ENCODE measurements at places on chromosomes 13 and 19.

DNA sequence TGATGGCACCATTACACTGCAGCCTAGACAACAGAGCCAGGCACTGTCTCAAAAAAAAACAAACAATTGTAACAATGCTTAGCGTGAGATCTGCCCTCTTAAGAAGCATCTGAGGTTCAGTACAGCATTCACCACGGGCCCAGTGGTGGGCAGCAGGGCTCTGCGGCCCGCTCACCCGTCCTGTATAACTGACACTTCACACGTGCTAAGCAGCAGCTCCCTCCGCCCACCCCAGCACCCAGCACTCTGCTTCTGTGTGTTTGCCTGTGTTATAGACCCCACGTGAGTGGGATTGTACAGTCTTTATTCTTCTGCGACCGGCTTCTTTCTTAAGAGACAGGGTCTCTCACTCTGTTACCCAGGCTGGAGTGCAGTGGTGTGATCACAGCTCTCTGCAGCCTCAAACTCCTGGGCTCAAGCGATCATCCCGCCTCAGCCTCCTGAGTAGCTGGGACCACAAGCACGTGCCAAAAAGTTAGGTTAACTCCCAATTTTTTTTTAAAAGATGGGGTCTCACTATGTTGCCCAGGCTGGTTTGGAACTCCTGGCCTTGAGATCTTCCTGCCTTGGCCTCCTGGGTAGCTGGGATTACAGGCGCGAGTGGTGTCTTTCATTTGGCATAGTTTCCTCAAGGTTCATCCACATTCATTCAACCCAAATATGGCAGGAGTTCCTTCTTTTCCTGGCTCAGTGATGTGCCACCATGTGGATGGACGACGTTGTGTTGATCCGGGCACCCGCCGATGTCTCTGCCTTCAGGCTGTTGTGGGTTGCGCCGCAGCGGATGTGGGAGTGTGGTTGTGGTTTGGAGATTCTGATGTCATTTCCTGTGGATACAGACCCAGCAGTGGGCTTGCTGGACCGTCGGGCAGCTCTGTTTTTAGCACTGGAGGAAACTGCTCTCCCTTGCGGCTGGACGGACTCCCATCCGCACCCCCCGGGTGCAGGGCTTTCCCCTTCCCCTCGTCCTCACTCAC lies 170.0 kb downstream of the KDM4B start:
- peak; percentile 74 for DNase-seq

DNA sequence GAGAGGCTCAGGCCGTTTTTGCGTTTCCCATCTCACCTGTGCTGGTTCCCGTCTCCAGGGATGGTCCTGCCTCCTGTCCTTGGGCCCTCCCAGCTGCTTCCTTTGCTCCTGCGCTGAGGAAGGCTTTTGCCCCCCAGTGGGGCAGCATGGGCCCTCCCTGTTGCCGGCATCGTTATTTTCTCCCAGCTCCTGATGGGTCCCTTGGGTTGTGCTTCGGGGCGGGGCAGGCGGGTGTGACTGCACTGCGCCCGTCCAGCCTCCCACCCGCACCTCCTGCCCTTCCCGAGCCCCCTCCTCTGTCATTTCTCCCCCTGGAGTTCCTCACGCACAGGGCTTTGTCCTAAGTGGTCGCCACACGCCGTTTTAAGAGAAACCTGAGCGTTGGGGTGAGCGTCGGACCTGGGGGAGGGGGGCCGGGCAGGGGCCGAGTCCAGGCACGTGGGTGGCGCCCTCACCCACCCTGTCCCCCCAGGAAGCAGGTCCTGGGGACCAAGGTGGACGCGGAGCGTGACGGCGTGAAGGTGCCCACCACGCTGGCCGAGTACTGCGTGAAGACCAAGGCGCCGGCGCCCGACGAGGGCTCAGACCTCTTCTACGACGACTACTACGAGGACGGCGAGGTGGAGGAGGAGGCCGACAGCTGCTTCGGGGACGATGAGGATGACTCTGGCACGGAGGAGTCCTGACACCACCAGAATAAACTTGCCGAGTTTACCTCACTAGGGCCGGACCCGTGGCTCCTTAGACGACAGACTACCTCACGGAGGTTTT lies 2.8 kb upstream of the GZMM start:
- DNase-seq = no peak

- DNase-seq = peak; percentile 44
Measured at GRCh38 chr19:18422530-18423191, 3.5 kb downstream of the SSBP4 start.

DNA sequence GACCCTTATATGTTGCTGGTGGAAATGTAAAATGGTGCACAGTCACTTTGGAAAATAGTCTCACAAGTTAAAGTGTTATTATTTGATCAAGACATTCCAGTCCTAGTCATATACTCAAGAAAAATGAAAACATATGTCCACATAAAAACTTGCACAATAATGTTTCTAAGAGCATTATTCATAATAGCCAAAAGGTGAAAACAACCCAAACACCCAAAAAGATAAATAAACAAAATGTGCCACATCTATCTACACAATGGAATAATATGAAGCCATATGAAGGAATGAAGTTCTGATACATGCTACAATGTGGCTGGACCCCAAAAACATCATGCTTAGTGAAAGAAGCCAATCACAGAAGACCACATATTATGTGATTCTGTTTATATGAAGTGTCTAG lies 14.4 kb upstream of the AKAP8 start:
- no peak for DNase-seq

DNA sequence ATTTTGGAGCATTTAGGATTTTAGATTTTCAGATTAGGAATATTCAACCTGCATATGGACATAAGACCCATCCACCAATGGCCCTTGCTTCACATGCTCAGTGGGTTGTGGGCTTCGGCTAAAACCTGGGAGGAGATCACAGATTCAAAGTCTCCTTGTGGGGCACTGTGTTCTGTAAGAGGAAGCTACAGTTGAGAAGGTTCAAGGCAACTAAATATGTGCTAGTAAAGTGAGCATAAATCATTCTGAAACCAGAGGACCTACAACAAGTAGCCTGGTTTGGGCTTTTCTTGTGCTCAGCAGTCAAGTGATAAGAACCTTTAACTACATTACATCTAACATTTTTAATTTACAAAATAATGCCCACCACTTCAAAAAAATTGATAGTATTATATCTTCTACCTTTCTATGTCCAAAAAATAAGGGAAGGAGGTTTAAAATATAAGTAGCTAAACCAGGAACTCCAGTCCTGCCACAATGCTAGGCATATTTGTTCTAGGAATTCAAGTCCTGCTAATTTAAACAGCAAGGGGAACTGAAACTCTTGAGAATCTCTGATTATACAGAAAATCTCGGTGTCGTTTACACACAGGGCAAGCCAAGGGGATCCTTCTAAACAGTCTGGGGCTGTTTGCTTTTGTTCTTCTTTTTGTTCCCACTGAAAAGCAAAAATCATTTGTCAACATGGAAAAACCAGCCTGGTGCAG lies 36.6 kb downstream of the FOXO1 start:
- DNase-seq = no peak

- no peak for DNase-seq
Measured at GRCh38 chr13:65854431-65854830, 1375.7 kb downstream of the PCDH9 start.

- no peak for DNase-seq
Measured at GRCh38 chr19:5050067-5050656, 81.2 kb downstream of the KDM4B start.

- DNase-seq = no peak
Measured at GRCh38 chr19:12834976-12835757, 788 bp upstream of the RTBDN start.

- no peak for DNase-seq
Measured at GRCh38 chr13:35549481-35549880, 73.0 kb upstream of the MAB21L1 start.

- no peak for DNase-seq
Measured at GRCh38 chr13:20544201-20544923, 18.7 kb upstream of the CRYL1 start.

GRCh38 chr13:36353001-36353400 lies 6.8 kb upstream of the SPART start:
- no peak for DNase-seq

DNA sequence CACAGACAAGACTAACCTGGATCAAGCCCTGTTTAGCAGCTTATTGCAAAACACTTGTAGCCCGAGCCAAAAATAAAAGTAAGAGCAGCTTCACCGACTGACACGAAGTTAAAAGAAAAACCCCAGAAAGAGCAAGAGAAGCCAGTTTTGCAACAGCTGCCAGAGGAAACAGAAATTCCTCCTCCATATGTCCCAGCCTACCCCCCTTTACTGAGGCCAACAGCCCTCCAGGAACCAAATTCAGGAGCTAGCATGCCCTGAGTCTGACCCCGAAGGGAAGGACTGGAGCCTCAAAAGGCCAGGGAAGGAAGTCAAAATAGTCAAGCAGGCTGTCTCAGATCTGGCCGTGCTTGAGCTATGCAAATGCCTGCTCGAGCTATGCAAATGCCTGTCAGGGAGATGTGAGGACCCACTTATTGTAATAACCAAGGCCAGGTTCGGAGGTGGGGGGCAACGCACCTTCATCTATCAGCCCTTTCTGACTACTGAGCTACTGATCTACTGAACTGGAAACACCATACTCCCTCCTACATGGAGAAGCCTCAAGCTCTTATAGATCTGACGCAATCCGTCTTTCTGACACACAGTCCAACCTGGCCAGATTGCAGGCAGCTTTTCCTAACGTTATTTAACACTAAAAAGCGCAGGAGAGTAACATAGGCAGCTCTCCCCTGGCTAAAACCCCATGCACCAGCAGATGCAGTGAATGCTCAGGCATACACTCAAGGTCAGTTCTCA lies 6.7 kb downstream of the SIGLEC11 start:
- no peak for DNase-seq

DNA sequence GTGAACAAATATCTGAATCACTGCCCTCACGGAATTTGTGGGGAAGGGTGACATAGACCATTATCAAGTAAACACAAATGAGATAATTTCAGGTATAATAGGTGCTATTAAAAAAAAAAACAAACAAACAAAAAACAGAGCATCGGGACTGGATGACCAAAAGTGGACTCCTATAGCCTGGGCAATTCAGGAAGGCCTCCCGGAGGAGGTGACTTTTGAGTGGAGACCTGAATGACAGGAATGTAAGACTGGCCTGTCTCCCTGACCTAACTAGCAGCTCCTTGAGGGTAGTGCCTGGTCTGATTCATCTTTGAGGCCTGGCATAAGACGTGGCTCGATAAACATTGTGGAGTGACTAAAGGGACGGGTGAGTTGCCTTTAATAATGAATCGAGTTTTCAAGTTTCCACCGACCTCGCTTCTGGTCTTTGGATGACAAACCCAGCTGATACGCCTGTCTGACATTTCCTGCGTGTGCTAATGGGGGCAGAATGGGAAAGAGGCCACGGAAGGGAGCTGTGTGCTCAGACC lies 6.8 kb downstream of the KLK10 start:
- DNase-seq = no peak

DNA sequence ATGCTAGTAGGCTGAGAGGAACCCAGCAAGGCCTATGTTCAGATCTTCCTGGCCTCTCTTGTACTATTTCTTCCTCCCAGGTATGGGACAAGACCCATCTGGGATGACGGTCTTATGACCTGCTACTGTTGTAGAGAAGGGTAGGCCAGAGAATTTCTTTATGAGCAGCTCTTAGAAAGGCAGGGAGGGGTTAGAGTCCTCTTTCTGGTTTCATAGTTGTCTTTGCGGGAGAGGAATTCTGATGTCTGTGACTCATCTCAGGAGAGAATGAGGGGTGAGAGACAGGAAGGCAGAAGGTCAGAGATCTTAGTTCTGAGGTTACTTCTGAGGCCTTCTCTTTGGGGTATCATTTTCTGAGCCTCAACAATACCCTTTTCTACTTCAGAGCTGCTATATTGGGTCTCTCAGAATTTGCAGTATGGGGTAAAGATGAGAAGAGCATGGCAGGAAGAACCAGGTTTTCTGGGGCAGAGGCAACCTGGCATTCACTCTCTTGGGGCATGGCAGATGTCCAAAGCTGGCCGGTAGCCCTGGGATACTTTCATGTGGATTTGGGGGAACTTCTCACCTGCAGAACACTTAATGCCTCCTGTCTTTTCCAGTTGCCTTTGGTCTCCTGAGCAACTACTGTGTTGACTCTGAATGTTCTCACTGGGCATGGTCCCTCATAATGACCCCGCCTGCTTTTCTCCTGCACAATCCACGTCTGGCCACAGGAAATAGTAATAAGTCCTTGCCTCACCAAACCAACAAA lies 154.4 kb downstream of the GGACT start:
- DNase-seq = no peak

DNA sequence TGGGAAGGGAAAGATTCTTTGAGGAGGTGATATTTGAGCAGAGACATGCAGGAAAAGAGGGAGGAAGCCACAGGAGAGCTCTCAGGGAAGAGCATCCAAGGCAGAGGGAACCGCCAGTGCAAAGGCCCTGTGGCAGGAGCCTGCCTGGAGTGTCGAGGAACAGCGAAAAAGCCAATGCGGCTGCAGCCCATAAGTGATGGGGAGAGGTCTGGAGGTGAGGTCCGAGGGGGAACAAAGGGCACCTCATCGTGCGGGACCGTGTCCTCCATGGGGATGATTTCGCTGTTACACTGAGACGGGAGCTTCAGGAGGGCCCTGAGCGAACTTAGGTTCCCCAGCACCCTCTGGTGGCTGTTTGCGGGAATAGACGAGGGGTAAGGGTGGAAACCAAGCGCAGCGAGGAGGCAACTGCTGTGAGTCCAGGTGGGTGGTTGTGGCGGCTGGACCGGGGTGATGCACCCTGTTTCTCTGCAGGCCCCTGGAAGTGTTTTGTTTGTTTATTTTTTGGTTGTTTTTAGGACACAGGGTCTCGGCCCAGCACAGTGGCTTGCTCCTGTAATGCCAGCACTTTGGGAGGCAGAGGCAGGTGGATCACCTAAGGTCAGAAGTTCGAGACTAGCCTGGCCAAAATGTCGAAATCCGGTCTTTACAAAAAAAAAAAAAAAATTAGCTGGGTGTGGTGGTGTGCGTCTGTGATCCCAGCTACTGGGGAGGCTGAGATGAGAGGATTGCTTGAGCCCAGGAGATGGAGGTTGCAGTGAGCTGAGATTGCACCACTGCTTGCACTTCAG lies 5.9 kb upstream of the EHD2 start:
- peak; percentile 70 for DNase-seq

DNA sequence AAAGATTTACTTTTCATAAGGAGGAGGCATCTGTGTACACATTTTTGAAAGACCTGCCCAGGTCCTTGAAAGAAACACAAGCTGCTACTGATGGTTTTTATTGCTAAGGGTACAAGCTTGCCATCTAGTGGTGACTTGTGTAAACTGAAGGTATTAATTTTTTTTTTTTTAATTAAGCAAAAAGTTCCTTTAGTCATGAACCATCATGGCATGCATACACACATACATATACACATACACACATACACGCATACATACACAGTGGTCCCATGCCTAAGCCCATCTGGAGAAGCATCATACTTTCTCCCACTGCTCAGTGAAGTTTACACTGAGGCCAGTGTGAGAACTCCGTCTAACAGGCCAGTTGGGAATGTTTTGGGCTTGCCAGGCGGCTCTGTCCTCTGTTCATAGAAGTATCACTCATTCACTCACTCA lies 312.5 kb downstream of the DCLK1 start:
- no peak for DNase-seq

All from effector memory CD8-positive, alpha-beta T cell (primary cell).